Brain (organoid and tissue), 16 donors: ENCODE measurements at places on chromosomes 12 and 14. TPM values are rescaled to one million over a fixed set of nuclear protein-coding genes. Genes with fewer than 3 reads are reported as not detected.

The TGM1 gene
- polyA plus RNA-seq, result 1.8 TPM

GRCh38 chr14:28077021-28077420, 689.6 kb upstream of the FOXG1 start:
- DNase-seq, result no peak

DNA sequence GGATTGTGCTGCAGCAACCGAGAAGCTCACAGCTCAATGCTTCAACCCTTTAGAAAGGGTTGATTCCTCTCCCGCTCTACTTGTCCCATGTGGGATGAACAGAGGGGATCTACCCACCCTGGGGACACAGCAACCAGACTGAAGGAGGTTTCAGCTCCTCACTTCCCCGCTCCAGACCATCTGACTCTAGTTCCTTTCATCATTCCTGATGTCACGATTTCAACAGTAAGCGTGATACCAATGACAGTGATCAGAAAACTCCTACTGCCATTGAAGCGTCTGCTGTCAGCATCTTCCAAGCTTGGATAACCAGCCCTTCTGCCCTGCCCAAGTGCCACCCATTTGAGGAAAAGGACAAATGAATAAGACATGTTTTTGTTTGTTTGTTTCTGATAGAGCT, 14.3 kb downstream of the SERPINA1 start:
- no peak for DNase-seq

The CEBPE gene
- polyA plus RNA-seq, result not detected
